SK-N-SH (cell line): ENCODE measurements at places on chromosomes 5 and 9.
A peak's percentile ranks its signal among the peaks of the same experiment; 100 is the strongest.

- DNase-seq = no peak
Measured at GRCh38 chr5:110536120-110537115, 190.1 kb downstream of the TMEM232 start.

DNA sequence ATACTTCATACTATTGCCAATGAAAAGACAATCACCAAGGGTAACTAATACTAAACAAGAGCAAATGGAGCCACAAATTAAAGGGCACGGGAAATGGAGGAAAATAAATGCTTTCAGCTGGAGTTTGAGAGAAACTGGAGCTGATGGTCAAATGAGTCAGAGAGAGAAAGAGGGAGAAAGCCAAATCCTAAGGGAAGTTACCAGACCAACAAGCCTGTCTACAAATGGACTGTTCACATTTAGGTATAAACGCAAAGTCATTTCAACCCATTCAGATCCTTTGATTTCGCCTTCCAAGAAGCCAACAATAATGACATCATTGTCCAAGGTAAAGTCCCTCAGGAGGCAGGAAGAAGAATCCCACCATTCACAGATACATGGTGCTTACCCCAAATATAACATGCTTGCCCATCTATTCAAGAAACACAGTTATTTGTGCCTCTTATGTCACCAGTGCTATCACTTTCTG lies 351.8 kb downstream of the RAB3C start:
- DNase-seq = no peak

DNA sequence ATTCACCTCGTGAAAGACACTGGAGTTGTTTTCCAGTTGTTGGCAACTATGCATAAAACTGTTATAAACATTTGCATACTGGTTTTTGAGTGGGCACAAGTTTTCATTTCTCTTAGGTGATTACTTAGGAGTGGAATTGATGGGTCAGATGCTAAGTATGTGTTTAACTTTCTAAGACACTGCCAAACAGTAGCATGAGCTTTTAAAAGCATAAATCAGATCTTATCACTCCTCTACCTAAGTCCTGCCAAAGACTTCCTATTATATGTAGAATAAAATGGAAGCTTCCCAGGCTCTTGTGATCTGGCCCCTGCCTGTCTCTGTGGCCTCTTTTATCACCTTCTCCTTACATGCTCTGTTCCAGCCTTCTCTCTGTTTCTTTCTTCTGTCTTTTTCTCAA lies 72.6 kb downstream of the SH3RF2 start:
- DNase-seq = no peak

DNA sequence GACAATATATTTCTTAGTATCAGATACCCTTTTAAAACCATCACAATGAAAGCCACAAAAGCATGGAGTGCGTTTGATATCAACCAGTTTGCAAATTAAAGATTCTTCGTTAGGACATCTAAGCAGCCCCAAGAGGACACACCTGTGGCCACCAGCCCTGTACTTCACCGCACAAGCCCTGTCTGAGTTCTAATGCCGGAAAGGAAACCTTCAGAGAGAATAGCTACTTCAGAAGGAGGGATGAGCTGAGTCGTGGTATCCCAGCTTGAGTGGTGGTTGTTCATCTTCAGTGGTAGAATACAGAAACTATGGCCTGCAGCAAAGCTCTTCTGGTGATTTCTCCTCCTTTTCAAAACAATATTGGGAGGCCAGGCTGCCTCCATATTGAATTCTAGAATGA lies 319.6 kb downstream of the FBXL7 start:
- no peak for DNase-seq

- peak; percentile 53 for DNase-seq
Measured at GRCh38 chr9:126049896-126050604, 276.6 kb upstream of the MVB12B start.

DNA sequence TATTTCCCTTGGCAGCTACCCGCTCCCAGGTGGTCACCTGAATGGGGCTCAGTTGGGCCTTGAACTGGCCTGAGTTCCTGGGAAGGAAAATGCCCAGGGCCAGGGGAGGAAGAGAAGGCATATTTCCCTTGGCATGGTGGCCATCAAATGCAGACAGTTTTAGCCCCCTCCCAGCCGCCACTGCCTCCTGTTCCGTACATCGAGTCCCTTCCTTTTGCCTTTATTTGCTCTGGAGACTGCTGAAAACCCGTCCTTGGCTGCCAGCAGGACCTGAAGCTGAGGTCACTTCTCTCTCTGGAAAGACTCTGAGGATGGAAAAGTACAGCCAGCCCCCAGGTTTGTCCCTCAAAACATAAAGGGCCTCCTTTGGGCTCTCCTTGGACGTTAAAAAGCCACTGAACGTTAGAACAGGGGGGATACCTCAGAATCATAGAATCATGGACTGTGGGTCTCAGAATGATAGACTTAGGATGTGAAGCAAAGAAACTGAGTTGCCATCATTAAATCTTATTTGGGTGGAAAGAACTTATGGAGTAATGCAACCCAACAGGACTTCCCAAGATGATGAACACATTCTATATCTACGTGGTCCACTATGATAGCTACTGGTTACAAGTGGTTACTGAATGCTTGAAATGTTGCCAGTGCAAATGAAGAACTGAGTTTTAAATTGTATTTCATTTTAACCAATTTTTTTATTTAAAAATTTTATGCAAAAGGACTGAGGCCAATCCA lies 7.1 kb downstream of the SPARC start:
- DNase-seq = no peak

GRCh38 chr5:59893429-59894227 lies at the start of gene PDE4D:
Gene PDE4D (minus strand): TSS chr5:59893726.
- DNase-seq = peak; percentile 83

DNA sequence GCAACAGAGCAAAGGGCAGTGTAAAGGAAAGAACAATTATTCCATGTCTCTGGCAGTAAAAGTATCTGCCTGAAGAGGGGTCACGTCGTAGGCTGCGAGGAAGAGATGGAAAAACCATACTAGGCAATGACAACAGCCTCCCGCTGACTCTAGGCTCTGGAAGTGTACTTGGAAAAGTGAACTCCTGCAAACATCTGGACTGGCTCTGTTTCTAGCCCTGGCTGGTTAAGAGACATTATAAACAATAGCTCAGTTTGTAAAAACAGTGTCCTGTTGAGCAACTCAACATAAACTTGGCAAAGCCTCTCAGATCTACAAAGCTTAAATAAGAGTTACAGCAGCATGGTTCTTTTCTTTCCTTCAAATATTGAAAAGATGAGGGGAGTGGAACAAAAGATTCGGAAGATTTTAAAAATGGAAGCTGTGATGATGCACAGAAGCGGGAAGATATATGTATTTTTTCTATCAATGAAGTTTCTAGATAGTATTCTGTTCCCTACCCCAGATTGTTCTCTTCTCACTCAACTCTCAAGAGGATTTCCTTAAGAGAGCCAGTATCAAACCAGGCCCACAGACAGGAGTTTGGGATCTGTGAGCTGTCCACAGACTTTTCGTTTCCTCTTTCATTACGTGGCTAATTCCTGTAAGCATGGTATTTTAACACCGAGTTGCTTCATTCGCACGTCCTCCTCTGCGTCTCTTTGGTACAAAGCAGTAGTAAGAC lies 79.4 kb downstream of the SPTLC1 start:
- DNase-seq = no peak

GRCh38 chr5:153896117-153896516 lies 142.6 kb downstream of the FAM114A2 start:
- no peak for DNase-seq
